Stimulated activated CD8-positive, alpha-beta memory T cell treated with anti-CD3 and anti-CD28 coated beads, Interleukin-7, amount 100 ng/mL, for 48 hours (primary cell): ENCODE measurements at places on chromosomes 1 and 21.

- no peak for DNase-seq
Measured at GRCh38 chr21:39386899-39387298, 38.0 kb upstream of the HMGN1 start.

DNA sequence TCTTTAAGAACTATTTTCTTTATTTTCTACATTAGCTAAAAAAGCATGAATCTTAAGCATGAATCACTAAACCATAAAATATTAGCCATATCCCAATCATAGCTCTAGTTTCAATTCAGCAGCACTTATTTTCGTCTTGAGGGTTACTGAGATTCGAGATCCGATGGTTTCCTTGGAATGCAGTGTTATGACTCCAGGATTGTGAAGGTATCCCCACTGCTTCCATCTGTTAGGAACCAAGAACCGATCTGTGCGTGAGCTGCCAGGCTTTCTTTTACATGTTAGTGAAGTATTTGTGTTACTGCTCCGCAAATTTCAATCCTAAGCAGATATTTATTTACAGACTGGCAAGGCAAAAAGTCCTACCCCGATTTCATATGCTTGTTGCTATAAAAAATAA is 18.8 kb downstream of the TNFRSF9 start:
- DNase-seq: no peak

DNA sequence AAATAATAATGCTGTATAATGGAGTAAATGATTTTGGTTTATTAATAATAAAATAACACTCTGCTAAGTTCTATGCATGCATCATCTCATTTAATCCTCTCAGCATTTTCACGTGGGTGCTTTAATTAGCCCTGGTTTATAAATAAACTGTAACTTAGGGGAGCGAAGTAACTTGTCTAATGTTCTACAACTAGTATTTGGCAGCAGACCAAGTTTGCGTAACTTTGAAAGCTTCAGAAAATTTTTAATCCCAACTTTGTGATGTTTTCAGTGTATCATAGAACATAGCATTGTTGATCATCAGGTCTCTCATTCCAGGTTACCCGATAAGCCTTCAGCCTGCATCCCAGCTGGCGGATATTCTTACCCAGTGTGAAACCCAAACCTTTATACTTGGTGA is 322.4 kb upstream of the SGIP1 start:
- no peak for DNase-seq

DNA sequence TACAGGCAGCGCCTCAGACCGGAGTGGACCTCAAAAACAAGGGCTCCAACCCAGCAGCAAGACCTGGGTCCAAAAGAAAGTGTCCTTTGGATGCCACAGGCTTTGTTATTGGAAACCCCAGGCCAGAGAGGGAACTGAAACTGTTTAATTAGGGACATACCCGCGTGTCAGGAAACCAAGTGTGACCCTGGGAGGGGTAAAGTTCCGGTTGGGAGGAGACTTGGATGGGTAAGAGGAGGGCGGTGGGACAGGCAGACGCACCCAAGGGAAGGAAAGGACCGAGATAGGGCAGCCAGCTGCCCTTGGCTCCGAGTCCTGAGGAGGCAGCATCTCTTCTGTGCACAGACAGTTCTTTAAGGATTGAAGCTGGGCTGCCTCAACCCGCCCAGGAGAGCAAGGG is 71.4 kb downstream of the CDC7 start:
- no peak for DNase-seq

DNA sequence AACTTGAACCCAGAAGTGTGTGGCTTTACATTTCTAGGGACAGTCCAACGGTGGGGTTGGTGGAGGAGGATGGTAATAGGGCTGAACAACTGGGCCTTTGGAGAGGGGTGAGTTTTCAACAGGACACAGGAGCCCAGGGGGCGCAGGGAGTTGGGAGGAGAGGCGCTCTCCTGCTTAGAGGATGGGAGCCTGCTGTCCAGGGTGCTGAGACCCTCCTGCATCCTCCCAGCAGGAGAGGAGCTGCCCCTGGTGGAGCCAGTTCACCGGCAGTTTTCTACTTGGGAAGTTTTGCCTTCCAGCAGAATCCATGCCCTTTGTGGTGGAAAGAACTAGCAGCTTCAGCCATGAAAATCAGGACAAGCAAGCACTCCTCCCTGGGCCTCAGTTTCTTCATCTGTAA is 8.6 kb downstream of the KCNC4 start:
- DNase-seq: no peak

DNA sequence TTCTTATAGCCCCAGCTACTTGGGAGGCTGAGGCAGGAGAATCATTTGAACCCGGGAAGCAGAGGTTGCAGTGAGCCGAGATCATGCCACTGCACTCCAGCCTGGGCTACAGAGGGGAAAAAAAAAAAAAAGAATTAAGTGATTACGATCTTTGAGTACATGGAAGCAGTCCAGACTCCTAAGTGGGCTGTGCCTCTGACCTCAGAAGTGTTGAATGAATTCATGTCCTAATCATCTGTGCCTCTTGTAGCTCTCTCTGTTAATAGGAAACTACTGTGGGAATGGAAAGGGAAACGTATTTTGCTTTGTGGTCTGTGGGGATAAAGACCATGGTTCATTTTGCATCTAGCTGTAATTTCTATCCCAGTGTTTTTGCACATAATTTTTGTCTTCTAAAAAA is 8.4 kb upstream of the IVNS1ABP start:
- DNase-seq: no peak

GRCh38 chr21:34990842-34991241 is 58.3 kb downstream of the RUNX1 start:
- no peak for DNase-seq

DNA sequence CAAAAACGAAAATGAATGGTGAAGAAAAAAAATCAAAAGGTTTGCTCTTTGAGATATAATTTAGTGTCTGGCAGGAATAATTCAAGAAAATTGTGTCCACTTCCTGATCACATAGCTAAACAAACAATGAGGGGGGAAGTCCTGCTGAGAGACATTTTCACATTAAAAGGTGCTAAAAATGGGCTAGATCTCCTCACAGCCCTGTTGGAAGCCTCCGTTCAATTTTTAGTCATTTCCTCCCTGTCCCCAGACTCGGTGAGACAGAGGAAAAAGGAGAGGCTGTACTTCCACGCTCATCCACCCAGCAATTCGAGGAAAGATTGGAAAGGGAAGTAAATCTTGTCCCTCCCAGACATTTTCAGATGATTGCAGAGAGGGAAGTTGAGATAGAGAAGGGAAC is 103.7 kb downstream of the BARHL2 start:
- no peak for DNase-seq

GRCh38 chr1:50978144-50978851 is 8.3 kb downstream of the CDKN2C start:
- no peak for DNase-seq

- no peak for DNase-seq
Measured at GRCh38 chr1:17984583-17984982, 123.0 kb upstream of the IGSF21 start.

DNA sequence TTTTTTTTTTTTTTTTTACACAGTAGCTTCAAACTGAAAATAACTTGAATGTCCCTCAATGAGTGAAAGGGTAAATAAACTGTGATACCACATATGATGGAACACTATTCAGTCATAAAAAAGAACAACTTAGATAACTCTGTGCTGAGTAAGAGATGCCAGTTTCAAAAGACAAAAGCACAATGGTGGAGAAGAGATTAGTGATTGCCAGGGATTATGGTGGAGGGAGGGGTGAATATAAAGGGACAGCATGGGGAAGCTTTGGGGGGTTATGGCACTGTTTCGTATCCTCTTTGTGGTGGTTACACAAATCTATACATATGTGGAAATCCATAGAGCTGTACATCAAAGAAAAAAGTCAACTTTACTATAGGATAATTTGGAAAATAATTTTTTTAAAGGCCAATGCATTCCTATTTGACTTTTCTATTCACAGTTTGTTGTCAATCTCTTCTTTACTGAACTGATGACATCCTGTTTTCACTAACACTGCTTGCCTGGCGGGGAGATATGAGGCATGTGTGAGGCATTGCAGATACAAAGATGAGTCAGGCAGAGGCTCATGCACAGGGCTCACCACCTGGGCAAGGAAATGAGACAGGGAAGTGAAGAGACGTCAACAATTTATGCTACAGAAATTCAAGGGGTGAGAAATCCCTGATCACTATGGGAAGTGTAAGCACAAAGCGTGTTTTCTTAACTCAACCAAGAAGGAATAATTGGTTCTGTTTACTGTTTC is 302.7 kb downstream of the DUSP10 start:
- peak; percentile 21 for DNase-seq

GRCh38 chr1:182972231-182972630 is 19.3 kb upstream of the SHCBP1L start:
- DNase-seq: no peak

DNA sequence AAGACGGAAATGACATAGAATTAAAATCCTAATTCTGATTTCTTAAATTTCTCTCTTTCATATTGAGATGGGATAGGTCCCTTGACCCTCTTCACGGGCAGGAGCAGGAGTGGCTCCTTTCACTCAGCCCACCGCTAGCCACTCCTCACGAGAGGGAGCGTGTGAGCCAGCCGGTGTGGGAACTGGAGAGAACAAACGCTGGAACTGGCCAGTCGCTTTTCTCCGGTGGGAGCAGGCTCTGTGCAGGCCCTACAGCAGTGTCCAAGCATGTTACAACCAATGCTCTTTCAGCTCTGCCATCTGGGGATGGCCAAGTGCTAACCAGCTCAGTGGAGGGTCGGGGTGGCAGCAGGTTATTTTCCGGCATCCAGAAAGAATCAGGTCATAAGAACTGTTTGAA is 815.5 kb upstream of the ADGRL4 start:
- no peak for DNase-seq
